ENCODE measurements at places on chromosomes 2 and 18.

DNA sequence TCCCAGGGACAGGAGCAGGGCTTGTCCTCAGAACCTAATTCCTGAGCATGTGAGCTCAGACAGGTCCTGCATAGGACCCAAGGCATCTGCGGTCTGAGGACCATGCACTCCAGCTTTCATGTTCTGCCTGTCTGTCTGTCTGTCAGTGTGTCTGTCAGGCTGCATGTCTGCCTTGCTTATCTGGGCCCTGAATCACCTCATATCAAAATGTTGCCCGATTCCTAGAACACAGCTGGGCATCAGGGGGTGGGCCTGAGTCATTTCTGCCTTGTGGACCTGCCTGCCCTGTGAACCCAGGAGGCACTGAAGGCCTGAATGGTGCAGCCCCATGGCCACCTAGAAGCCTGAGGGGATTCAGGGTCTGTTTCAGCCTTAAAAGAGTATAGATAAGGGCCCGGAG is 22.1 kb downstream of the INHBB start:
- no peak for DNase-seq

GRCh38 chr18:8752329-8752728 is 47.0 kb downstream of the MTCL1 start:
- no peak for DNase-seq

- DNase-seq: no peak
These were observed 17.6 kb downstream of the SUCLG1 start for GRCh38 chr2:84441505-84441904.

GRCh38 chr2:101327863-101328394 is 19.4 kb upstream of the RNF149 start:
- DNase-seq: no peak

- no peak for DNase-seq
These were observed 233.6 kb upstream of the HS6ST1 start for GRCh38 chr2:128552141-128552805.

GRCh38 chr2:62203459-62203858 is 7.5 kb downstream of the B3GNT2 start:
- DNase-seq: no peak

DNA sequence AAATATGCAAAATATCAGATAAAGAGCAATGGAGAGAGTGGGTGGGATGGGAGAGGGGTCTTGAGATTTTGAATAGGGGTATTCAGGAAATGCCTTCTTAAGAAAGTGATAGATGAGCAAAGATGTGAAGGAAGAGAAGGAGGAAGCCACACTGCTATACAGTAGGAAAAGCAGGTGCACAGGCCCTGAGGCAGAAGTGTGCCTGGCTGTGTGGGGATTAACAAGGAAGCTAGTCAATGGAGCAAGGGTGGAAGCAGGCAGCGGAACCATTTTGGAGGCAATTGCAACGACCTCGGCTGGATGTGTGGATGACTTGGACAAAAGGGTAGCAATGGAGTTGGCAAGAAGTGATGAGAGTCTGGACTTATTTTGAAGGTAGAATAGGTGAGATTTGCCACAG is 11.0 kb upstream of the CNGA3 start:
- no peak for DNase-seq

GRCh38 chr2:174593041-174593440 is 4.6 kb downstream of the WIPF1 start:
- DNase-seq: no peak
